ENCODE measurements at places on chromosomes 5 and 9.

GRCh38 chr9:84296146-84296843, 44.3 kb downstream of the SLC28A3 start:
- no peak for DNase-seq

DNA sequence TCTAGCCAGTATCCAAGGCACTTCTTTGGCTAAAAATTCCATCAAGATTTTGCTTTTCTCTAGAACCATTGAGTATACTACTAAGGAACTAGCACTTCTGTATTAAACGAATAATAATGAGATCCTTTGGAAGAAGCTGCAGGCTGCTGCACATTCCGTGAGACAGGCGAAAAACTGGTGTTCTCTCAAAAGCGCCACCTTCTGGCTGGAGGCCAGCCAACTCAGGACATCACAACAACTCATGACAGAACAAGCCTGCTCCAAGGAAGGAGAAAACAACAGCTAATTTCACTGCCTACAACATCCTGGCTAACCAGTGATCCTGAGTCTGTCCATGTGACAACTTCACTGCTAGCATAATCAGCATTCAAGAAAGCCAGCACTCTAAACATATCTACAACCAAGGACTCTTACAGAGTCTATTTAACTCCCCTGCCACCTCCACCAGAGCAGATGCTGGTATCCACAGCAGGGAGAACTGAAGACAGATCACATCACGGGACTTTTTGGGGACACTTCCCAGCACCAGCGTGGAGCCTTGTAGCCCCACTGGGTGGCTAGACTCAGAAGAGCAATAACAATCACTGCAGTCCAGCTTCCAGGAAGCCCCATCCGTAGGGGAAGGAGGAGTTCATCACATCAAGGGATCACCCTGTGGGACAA, 150.5 kb downstream of the YTHDC2 start:
- no peak for DNase-seq

DNA sequence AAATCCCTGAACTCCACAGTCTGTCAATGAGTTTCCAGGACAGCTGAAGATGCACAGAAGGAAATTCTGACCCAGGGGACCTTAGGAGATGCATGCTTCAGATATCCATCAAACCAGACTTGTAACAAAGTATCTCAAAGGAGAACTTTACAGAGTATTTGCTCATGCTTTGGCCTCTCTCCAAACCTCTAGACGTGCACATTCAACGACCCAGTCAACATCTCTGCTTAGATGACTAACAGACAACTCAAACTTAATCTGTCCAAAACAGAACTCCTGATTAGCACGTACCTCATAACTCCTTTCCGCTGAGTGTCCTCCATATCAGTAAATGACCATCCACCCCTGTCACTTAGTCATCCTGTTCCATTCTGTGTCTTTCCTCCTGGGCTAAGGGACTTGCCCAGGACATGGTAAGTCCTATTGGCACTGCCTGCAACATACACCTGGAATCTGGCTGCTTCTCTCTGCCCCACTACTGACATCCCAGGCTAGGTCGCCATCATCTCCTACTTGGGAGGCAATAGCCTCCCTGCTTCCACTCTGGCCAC, 107.4 kb downstream of the LMNB1 start:
- DNase-seq = no peak

DNA sequence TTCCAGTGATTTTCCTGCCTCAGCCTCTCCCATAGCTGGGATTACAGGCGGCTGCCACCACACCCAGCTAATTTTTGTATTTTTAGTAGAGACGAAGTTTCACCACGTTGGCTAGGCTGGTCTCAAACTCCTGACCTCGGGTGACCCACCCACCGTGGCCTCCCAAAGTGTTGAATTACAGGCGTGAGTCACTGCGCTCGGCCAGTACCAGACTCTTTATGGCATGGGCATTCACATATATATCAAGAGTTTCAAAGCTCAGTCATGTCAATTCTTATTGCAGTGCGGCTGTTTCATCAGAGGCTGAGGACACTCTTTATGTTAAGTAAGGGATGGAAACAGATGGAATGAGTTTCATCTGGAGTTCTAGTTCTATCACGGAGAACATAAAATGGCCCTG, 315.2 kb upstream of the CDH6 start:
- DNase-seq = no peak

DNA sequence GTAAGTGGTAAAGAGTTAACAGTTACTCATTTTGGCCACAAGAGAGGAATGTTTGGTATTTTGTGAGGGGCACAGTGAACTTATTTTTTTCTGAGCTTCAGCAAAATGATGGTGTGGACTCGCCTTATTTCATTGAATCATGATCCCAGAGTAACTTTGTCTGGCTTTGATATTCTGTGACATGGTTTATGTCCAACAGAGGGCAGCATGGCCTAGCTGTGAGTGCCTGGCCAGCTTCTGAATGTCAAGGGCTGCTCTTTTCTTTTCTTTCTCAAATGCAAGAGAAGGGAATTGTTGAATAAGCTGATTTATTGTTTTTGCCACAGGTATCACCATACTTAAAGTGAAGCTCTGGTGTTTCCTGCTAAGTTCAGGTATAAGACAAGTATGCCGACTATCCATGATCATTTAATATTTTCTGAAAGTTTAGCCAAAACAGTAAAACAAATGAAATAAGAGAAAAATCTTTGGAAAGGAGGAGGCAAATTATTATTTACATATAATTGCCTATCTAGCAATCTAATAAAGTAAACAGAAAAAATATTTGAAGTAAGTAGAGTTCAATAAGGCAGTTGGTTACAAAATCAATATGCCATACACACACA, 31.7 kb downstream of the MRPL22 start:
- no peak for DNase-seq

All from stimulated activated CD8-positive, alpha-beta memory T cell treated with anti-CD3 and anti-CD28 coated beads, Interleukin-7, amount 100 ng/mL, for 24 hours (primary cell).